ENCODE measurements at places on chromosomes 11 and 22.

GRCh38 chr11:108340973-108341372 is 118.1 kb downstream of the ATM start:
- no peak for DNase-seq

GRCh38 chr11:124897674-124898262 is at the start of gene ROBO4:
Gene ROBO4, minus strand, starts transcription at chr11:124897865. Its CDS starts 70 bp downstream, at chr11:124897795.
- DNase-seq: no peak

GRCh38 chr22:47994601-47995263 is 1232.3 kb downstream of the TBC1D22A start:
- DNase-seq: no peak

DNA sequence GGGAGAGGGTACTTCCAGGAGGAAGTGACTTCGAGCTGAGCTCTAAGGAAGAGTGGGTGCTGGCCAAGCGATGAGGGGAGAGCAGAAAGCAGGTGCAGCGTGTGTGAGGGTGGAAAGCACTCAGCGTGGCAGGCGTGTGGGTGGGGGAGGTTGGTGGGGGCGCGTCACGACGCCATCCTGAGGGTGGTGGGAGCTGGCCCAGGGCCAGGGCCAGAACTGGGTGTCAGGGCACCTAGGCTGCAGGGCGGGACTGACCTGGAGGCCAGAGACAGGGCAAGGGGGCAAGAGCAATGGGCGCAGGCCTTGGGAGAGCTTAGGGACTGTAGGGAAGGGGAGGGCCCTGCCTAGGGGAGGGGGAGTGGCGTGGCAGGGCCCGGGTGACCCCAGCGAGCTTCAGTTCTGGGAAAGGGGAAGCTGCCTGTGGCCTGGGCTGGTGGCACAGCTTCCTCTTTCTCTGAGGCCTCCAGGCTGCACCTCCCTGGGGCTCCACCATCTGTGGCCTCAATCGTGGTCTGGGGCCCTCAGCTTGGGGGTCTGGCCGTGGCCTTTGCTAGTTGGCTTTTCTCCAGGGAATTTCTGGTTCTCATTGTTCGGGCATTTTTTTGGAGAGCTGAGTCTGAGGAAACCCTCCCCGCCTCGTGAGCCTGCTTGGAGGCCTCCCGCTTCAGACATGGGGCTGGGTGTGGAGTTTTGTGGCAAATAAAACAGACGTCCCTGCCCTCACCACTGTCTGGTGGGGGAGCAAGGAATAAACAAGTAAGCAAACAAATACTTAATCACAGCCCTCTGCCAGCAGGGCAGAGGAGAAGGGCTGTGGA is 8.9 kb downstream of the RELT start:
- no peak for DNase-seq

DNA sequence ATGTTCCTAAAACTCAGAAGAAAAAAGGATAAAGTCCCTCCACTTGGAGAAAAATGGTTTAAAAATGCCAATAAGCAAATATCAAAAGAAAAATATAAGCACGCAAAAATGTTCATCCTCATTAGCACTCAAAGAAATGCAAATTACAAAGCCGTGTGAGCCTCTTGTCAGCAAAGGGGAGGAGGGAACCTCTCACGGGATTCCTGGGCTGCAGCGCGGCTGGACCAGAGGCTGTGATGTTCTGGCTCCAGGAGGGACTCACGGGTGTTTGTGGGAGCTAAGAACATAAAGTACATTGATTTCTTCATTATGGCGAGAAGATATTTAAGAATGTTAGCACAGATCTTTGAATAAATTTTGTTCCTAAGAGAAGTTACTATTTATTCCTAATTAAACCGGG is 1451.2 kb downstream of the BRD1 start:
- DNase-seq: no peak

- no peak for DNase-seq
These were observed 88.1 kb downstream of the XRRA1 start for GRCh38 chr11:74860743-74861142.

GRCh38 chr11:6531267-6531752 is 34.2 kb downstream of the DNHD1 start:
- DNase-seq: no peak

Measured in suprapubic skin (tissue), 4 donors.